ENCODE measurements at places on chromosomes 11 and 22. TPM values are rescaled to one million over a fixed set of nuclear protein-coding genes. Genes with fewer than 3 reads are reported as not detected.
A peak's percentile ranks its signal among the peaks of the same experiment; 100 is the strongest.

GRCh38 chr11:81203876-81204275, 1529.8 kb downstream of the FAM181B start:
- peak; percentile 84 for DNase-seq

DNA sequence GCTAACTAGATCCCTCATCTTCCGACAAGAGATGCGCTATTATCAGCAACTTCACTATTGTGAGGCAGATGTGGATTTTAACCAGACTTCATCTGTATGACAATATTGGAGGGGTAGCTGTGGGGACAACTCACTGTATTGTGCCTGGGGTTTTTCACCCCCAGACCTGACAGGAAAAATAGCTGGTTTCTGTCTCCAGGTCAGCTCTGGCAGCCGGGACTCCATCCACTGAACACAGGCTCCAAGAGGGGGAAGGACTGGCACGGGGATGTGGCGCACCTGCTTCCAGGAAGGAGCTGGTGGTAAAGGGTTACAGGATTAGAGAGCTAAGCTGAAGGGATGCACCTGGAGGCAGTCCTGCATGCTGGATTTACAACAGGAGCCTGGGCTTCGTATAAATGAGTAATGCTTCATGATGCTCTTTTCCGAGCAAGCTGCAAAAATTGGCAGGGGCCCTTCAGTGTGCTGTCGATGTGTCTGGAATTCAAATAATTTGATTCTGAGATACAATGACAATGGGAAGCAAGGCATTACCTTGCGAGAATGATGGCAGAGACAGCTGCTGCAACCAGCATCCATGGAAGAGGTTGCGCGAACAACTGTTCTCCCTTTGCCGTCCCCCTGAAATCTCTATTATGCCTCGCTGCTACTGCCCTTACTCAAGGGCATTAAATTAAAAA, 49.5 kb downstream of the LMO2 start:
- no peak for DNase-seq

- DNase-seq, result no peak
Measured at GRCh38 chr22:35202376-35202775, 54.9 kb upstream of the HMGXB4 start.

DNA sequence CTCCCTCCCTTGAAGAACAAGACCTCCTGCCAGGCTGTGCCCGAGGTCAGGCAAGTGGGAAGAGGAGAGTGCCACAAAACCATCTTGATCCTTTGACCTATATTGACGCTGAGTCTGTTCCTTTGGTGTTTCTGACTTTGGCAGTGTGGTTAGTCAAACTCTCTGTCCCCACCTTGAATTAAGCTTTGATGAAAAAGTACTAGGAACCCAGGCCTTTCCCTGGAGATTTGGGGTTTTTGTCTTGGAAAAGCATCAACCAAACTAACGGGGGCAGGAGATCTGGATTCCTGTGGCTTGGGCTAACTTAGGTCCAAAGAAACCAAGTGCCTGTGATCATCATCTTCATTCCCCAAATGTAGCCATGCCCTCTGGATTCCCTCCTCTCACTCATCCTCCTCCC, 40.4 kb downstream of the ARFGAP2 start:
- no peak for DNase-seq

DNA sequence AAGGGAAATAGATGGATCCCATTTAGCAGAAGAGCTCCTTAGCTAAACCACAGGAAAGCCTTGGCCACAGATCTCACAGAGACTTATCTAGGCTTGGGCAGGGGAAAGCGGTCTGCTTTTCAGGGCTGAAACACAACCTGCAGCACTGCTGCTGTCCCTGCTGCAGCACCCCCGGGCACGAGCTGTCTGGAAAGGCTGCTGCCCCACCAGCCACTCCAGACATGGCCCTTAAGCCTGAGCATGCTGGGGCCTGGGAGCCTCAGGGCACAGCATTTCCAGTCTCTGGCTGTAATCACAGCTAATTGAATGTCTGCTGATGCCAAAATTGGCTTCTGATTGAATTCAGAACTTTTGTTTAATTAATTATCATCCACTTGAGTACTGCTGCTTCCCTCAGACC, 115.0 kb downstream of the TMPRSS5 start:
- no peak for DNase-seq

DNA sequence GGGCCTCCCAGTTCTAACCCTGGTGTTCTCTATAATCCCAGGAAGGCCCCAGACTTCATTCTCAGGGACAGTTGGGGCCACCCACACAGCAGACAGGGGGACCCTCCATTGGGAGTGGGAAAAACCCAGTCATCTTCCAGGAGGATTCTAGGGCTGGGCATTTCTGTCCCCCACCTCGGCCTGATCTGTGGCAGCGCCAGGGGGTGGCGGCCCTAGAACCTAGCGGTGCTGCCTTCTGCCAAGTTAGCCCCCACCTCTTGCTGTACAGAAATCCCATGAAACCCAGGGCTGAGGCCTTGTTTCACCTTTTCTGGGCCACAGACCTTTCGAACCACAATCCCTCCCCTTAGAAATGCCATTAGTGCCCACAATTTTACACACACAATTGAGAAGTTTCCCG, 9.6 kb downstream of the CHST1 start:
- DNase-seq, result no peak

Gene KCNJ4
- 1.4 TPM for total RNA-seq

Gene ANKK1
- 0.43 TPM for total RNA-seq

Gene SLC39A13
- total RNA-seq, result 53.3 TPM

Gene KRTAP5-9
- total RNA-seq, result not detected

Gene PHLDA2
- 33.7 TPM for total RNA-seq

Gene RIMBP3B
- 0.87 TPM for total RNA-seq
